ENCODE measurements at places on chromosomes 2 and 18.

DNA sequence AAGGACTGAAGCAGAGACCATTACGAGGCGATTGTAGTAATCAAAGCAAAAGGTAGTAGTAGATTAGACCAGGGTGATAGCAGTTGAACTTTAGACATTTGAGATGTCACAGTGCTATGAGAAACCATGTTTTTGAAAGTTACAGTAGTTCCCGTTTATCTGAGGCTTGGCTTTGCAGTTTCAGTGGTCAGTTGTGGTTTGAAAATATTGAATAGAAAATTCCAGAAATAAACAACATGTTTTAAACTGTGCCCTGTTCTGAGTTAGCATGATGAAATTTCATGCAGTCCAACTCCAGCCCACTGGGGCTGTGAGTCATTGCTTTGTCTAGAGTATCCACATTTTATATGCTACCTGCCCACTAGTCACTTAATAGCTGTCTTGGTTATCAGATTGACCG, 47.5 kb downstream of the ZNF638 start:
- H3K27me3 ChIP-seq = no peaks in the 10 kb centered on the region
- H3K4me3 ChIP-seq = no peak overlapping the region
- H3K27ac ChIP-seq = peak overlapping the region; percentile 81
- H3K4me1 ChIP-seq = peaks cover 37% of the 10 kb centered on the region

- H3K4me1 ChIP-seq = no peaks in the 10 kb centered on the region
- H3K27ac ChIP-seq = no peak overlapping the region
- H3K36me3 ChIP-seq = peaks cover 3% of the 10 kb centered on the region
- H3K27me3 ChIP-seq = peaks cover 11% of the 10 kb centered on the region
These were observed 336.9 kb upstream of the CDH20 start for GRCh38 chr18:60996326-60996725.

DNA sequence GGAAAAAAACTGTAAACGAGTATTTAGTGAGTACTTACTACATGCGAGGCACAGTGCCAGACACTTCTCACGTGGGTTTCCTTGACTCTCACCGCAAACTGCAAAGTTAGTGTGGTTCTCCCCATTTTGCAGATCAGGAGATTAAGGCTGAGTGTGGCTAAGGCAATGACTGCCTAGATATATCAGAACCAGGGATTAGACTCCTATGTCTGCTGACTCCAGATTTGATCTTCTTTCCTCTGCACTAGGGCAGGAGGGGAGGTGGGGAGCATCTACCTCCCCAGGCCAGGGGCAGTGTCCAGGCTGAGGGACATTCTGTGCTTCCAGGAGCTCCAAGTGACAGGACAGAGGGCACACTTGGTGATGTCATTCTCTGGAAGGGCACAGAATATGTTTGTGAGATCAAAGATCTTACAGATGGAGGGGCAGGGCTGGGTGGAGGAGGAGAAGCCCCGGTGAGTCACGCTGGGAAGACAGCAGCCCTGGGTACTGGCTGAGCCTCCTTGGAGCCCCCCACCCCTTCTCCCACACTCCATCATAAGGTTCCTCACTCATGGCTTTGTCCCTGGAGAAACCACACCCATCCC, 92.4 kb downstream of the RHOB start:
- no peak overlapping the region for H3K4me3 ChIP-seq
- no peaks in the 10 kb centered on the region for H3K36me3 ChIP-seq
- H3K4me1 ChIP-seq = peaks cover 19% of the 10 kb centered on the region
- DNase-seq = no peak

- H3K27ac ChIP-seq = no peak overlapping the region
- no peak for DNase-seq
- no peaks in the 10 kb centered on the region for H3K36me3 ChIP-seq
- H3K4me3 ChIP-seq = no peak overlapping the region
- H3K27me3 ChIP-seq = peaks cover 17% of the 10 kb centered on the region
These were observed 389.7 kb upstream of the ATP5MC3 start for GRCh38 chr2:175571078-175571653.

GRCh38 chr2:43158259-43158880, 68.0 kb downstream of the ZFP36L2 start:
- no peak for DNase-seq
- H3K36me3 ChIP-seq = no peaks in the 10 kb centered on the region
- peaks cover 24% of the 10 kb centered on the region for H3K4me1 ChIP-seq

DNA sequence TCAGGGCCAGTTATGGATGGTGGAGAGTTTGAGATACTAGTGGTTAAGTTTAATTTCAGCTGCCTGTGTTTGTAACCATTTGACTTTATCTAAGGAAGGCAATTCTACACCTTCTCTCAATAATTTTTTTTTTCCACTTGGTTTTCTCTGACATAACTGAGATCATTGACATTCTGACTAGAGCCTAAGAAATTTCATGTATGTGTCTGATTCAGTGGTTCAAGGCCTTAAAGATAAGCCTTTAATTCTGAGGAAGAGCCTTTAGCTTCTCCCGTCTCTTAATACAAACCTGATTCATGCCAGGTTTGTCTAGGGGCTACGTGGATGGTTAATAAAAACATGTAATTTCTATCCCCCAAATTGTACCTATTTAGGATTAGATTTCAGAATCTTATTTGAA, 971.4 kb downstream of the DPP10 start:
- DNase-seq = no peak
- no peak overlapping the region for H3K4me3 ChIP-seq
- H3K36me3 ChIP-seq = no peaks in the 10 kb centered on the region
- H3K4me1 ChIP-seq = no peaks in the 10 kb centered on the region

GRCh38 chr2:232203936-232204335, 174.6 kb upstream of the ALPP start:
- no peak overlapping the region for H3K4me3 ChIP-seq
- DNase-seq = no peak
- no peaks in the 10 kb centered on the region for H3K27me3 ChIP-seq
- H3K27ac ChIP-seq = no peak overlapping the region

DNA sequence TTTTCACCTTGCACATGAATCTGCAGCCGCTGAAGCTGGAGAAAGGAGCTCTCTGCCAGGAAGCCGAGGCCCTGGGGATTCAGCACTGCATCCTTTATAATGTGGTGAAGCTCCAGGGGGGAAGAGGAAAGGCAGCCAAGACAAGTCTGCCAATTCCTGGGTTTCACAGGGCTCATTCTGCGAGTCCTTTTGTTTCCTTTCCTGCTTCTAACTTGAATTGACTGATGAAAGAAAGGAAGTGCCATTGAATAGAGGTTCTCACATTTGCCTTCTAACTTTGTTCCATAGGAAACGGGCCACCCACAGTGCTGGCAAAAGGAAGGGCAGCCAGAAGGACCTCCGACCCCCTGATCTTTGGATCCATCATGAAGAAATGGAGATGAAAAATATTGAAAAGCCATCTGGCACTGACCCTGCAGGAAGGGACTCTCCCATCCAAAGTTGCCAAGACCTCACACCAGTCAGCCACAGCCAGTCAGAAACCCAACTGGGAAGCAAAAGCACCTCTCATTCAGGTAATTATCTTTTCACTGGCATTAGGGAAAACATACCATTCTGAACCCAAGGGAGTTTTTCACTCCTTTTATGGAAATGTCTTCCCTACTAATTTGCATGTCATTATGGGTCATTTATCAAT, 765.4 kb downstream of the MBD2 start:
- DNase-seq = no peak
- peaks cover 6% of the 10 kb centered on the region for H3K27me3 ChIP-seq
- H3K4me1 ChIP-seq = no peaks in the 10 kb centered on the region
- no peak overlapping the region for H3K27ac ChIP-seq
- no peaks in the 10 kb centered on the region for H3K36me3 ChIP-seq

DNA sequence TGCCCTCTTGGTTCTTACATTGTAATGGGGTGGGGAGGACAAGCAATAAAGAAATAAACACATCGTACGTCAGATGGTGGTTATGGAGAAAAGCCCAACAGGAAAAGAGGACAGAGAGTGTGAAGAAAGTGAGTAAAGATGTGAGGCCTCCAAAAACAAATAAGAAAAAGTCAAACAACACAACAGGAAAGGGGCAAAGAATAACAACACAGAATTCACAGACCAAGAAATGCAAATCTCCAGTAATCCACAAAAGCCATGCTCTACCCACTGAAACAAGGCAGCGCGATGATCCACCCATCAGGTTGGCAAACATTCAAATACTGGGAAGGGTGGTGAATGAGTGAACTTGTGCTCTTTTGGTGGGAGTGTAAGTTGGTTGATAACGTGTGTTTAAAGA, 16.7 kb upstream of the DUSP2 start:
- peaks cover 6% of the 10 kb centered on the region for H3K27me3 ChIP-seq
- H3K36me3 ChIP-seq = no peaks in the 10 kb centered on the region
- H3K4me3 ChIP-seq = no peak overlapping the region
- H3K27ac ChIP-seq = no peak overlapping the region
- no peak for DNase-seq

GRCh38 chr2:12928775-12929401, 212.2 kb downstream of the TRIB2 start:
- peaks cover 30% of the 10 kb centered on the region for H3K4me1 ChIP-seq
- H3K27ac ChIP-seq = peak overlapping the region; percentile 13
- H3K27me3 ChIP-seq = no peaks in the 10 kb centered on the region
- no peak for DNase-seq
- H3K4me3 ChIP-seq = no peak overlapping the region
